ENCODE measurements at places on chromosomes 2 and 18.

DNA sequence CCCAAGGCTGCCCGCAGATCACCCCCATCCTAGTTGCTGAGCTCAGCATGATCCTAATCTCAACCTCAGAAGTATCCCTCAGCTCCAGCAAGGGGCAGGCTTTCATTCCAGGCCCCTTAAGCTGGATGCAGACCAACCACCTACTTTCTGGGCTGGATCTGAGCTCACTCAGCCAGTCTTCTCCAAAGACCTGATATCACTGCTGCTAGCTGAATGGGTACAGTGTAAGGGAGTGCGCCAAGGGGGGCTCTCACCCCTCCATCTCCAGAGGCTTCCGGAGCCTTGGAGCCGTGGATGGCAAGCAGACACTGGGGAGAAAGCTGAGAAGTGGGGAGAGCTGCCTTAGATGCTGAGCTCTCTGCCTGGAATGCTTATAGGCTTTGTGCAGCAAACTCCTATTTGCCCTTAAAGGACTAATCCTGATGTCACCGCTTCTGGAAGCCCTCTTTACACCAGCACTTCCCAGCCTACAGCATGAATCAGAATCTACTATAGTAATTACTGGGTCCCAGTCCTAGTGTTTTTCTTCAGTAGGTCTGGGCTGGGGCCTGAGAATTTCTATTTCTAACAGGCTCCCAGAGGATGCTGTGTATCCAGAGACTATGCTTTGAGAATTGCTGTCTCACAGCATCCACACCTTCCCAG is 31.0 kb downstream of the GYPC start:
- DNase-seq = no peak

- DNase-seq = peak; percentile 13
Measured at GRCh38 chr2:131413148-131413747, 49.3 kb upstream of the RAB6D start.

DNA sequence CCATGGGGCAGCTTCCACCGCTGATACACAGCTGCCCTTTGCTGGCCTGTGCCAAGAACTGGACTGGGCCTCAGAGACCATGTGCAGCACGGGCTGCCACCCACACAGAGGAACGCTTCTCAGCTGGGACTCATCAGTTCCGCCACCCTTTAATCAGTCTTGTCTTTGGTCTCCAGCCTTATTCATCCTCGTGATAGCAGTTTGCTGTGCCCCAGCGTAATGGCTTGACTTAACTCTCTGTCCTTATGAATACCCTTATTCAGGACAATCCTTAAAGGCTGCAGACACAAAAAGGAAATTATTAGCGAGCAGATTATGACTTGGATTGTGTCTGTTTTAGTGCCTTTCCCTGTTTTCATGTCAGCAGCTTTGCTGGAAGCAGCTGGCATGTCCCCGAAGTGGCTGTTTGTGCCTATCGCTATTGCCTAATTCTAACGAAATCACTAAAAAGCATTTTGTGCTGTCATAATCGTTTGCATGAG is 108.9 kb upstream of the DAPL1 start:
- DNase-seq = no peak

- DNase-seq = peak; percentile 26
Measured at GRCh38 chr2:50492477-50492851, 539.5 kb downstream of the NRXN1 start.

GRCh38 chr2:7333960-7334493 is 416.8 kb downstream of the RNF144A start:
- no peak for DNase-seq

DNA sequence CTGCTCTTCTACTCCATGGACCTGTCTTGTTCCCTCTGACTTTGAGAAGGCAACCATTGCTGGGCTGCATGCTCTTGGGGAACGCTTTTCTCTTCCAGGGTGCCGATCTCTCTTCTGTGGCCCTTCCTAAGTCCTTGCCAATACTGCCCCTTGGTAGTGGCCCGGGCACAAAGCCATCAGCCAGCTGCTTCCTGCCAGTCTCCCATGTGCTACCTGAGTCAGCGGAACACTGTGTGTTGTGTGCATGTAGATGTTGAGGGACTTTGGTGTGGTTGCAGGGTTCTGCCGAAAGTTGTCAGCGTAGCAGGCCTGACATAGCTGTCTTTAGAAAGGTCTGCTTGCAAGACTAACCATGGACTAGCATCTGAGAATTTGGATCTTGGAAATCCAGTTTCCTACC is 35.4 kb downstream of the MGAT5 start:
- DNase-seq = peak; percentile 40

- no peak for DNase-seq
Measured at GRCh38 chr2:100878000-100878791, 58.3 kb downstream of the NPAS2 start.

GRCh38 chr2:68404893-68405799 is 40.1 kb downstream of the PLEK start:
- DNase-seq = no peak

GRCh38 chr2:200222791-200223190 is 83.7 kb upstream of the SPATS2L start:
- DNase-seq = no peak

DNA sequence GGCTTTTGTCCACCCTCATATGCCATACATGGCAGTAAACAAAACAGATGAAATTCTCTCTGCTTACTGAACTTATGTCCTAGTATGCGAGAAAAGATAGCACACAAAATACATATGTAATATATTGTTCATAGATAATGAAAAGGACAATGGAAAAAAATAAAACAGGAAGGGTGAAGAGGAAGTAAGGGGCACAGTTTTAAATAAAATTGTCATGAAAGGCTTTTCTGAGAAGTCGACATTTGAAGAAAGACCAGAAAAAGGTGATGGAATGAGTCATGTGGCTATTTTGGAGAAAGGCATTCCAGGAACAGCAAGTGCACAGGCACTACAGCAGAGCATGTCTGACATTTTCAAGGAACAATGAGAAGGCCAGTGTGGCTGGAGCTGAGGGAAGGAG is 56.4 kb downstream of the KCNH7 start:
- no peak for DNase-seq

- peak; percentile 45 for DNase-seq
Measured at GRCh38 chr2:112482309-112483041, 519 bp downstream of the TTL start.

- no peak for DNase-seq
Measured at GRCh38 chr2:48531141-48531648, 1.2 kb downstream of the STON1 start.

DNA sequence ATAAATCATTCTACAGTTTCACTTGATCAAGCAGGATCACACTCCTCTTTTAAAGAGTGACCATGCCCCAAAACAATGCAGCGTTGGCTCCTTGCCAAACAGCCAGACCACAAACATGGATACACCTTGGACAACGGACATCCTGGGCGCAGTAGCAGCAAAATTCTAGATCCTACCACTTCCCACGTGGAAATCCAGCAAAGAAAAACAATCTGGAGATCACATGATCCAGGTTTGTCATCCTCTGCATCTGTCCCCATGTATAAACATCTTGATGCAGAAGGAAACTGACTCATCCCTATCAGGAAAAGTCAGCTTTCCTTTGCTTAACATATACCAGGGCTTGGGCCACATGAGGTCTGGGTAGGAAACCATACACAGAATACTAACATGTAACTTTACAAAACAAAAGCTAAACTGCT is 53.1 kb downstream of the ZNF521 start:
- DNase-seq = no peak
